ENCODE measurements at places on chromosomes 16 and 17. TPM values are rescaled to one million over a fixed set of nuclear protein-coding genes. Genes with fewer than 3 reads are reported as not detected.

DNA sequence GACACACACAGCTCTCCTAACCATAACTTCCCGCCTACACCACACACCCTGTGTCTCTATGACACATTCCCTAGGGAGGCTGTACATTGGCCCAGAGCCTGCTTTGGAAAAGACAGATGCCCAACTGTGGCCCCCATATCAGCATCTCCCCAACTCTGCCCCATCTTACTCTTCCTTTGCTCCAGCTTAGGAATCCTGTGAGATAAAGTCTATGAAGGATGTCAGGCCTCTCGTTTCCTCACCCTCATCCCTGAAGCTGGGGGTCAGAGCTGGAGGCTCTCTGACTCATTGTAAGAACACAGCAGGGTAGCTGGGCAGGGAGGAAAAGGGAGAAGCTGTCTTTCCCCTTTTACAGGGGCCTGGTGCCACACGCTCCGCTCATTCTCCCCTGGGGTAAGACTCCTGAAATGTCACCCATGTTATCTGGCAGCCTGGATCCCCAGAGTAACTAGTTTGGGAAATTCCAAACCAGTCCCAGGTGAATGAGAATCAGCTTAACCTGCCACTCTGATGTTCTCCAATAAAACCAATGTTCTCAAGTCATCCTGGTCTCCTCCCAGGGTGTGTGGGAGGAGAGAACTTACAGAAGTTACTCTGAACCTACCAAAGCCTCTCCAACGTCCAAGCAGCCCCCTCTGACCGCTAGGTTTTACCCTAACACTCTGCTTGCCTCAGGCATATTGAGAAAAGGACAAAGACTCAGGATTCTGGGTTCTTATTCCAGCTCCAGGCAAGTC, 2.8 kb downstream of the RAPGEFL1 start:
- no peaks in the 10 kb centered on the region for H3K27me3 ChIP-seq
- H3K27ac ChIP-seq = no peak overlapping the region
- no peak overlapping the region for H3K4me3 ChIP-seq

DNA sequence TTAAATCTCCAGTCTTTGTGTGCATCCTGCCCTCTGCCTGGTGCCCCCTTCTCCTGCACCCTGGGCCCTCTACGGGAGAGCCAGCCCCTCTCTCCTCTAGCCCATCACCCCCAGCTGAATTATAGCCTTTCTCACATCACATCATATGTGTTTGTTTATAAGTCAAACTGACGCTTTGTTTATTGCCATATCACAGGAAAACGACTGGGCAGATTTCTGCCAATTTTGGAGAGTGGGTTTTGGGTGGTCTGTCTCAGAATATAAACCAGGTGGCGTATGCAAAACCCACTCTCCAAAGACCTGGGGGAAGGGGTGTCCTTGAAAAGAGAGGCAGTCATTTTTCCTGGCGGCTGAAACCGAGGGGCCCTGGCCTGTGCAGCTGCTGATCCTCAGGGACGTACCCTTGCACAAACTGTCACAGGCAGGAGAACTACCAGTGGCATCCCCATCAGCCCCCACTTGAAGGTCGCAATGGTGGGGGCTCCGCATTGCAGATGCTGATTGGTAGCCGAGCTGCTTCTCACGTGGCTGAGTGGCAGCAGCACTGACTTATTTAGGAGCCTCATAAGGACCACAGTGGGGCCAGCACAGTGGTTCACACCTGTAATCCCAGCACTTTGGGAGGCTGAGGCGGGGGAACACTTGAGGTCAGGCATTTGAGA, 34.8 kb upstream of the CDC42EP4 start:
- H3K4me1 ChIP-seq = peaks cover 8% of the 10 kb centered on the region
- H3K36me3 ChIP-seq = no peaks in the 10 kb centered on the region
- no peaks in the 10 kb centered on the region for H3K27me3 ChIP-seq
- H3K27ac ChIP-seq = peak overlapping the region; percentile 80
- H3K4me3 ChIP-seq = no peak overlapping the region

- H3K4me1 ChIP-seq = peaks cover 17% of the 10 kb centered on the region
- DNase-seq = no peak
- H3K27me3 ChIP-seq = no peaks in the 10 kb centered on the region
- H3K36me3 ChIP-seq = no peaks in the 10 kb centered on the region
- peak overlapping the region; percentile 74 for H3K27ac ChIP-seq
- no peak overlapping the region for H3K4me3 ChIP-seq
Observed at GRCh38 chr16:75088216-75088615, 28.4 kb downstream of the LDHD start.

- H3K4me3 ChIP-seq = peak overlapping the region; percentile 64
- no peaks in the 10 kb centered on the region for H3K4me1 ChIP-seq
Observed at GRCh38 chr17:63700528-63701455, 867 bp upstream of the LIMD2 start.

DNA sequence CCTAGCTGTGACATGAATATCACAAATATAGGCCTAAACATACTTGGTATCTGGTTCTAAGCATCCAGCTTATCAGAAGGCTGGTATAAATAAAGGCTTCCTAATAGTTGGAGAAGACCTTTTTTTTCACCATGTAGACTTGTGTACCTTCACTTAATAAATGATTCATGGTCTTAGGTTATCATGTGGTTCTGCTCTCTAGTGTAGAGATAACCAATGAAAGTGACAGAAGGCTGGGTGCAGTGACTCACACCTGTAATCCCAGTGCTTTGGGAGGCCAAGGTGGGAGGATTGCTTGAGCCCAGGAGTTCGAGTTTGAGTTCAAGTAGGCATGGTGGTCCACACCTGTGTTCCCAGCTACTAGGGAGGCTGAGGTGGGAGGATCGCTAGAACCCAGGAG, 3.1 kb downstream of the DDX19A start:
- H3K36me3 ChIP-seq = no peaks in the 10 kb centered on the region
- H3K27me3 ChIP-seq = no peaks in the 10 kb centered on the region
- H3K27ac ChIP-seq = no peak overlapping the region

GRCh38 chr17:79160980-79161636, 86.5 kb downstream of the ENGASE start:
- no peaks in the 10 kb centered on the region for H3K36me3 ChIP-seq
- no peaks in the 10 kb centered on the region for H3K27me3 ChIP-seq
- no peak overlapping the region for H3K27ac ChIP-seq
- no peaks in the 10 kb centered on the region for H3K4me1 ChIP-seq
- H3K4me3 ChIP-seq = no peak overlapping the region

DNA sequence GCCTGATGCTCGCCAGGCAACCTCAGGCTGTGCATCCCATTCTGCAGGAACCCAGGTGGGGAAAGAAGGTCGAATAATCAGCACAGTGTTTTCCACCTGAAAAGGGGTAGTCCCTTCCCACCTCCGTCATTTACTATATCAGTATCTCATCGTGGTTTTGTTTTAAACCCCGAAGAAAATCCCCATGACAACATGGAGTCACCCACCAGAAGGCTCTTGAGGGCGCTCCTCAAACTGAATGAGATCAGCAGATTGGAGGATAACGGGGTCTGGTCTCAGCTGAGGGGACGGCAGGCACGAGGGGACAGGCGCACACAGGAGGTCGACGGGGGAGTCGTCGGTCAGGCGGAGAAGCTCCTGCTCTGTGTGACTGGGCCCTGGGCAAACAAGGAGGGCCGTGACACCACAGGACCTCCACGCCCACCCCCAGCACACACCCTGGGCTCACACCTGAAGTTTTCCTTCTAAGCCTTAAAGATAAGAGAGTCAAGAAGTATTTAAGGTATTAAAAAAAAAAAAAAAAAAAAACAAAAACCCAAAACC, 44.2 kb downstream of the MARF1 start:
- no peak for DNase-seq
- no peak overlapping the region for H3K4me3 ChIP-seq
- H3K27me3 ChIP-seq = no peaks in the 10 kb centered on the region
- no peak overlapping the region for H3K27ac ChIP-seq
- no peaks in the 10 kb centered on the region for H3K36me3 ChIP-seq

DNA sequence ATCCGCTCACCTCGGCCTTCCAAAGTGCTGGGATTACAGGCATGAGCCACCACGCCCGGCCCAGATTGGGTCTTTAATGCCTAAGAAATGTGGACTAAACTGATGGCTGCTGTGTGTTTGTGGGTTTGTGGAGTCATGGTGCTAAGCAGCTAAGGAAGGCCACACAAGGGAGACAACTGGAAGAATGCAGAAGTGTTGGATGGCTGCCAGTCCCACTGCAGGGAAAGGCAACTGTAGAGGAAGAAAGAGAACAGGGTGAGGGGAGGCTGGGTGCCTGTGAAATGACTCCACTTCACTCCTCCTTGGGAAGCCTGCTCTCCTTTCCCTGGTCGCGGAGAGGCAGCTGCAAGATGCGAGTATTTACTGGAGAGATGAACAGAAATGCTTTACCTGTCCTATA, 23.5 kb upstream of the SIAH1 start:
- H3K27me3 ChIP-seq = no peaks in the 10 kb centered on the region
- DNase-seq = no peak
- H3K36me3 ChIP-seq = no peaks in the 10 kb centered on the region

- H3K4me1 ChIP-seq = peaks cover 9% of the 10 kb centered on the region
- DNase-seq = peak; percentile 55
- H3K27ac ChIP-seq = peak overlapping the region; percentile 49
- H3K27me3 ChIP-seq = no peaks in the 10 kb centered on the region
Observed at GRCh38 chr16:69397821-69398521, 12.2 kb upstream of the TERF2 start.

- DNase-seq = no peak
- no peak overlapping the region for H3K27ac ChIP-seq
- no peaks in the 10 kb centered on the region for H3K36me3 ChIP-seq
- H3K4me1 ChIP-seq = no peaks in the 10 kb centered on the region
- H3K27me3 ChIP-seq = no peaks in the 10 kb centered on the region
Observed at GRCh38 chr17:37671028-37671823, 28.0 kb upstream of the DDX52 start.

The HOXB13 gene
- total RNA-seq = not detected

DNA sequence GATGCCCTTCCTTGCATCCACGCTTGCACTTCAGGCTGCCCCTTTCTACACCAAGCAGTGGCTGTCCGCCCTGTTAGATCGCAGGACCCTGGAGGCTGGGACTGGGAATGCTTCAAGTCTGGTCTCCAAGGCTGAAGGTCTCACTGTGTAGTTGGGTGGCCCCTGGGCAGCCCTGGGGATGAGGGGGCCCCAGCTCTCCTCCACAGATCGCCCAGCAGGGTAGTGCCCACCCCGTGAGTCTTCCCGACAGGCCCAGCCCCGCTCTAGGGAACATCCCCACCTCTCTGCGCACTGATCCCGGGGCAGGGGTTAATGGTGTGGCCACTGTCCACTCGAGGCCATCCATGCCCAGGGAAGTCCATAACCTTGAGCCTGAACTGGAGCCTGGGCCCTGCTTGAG, 10.3 kb downstream of the ZNF213 start:
- DNase-seq = no peak
- no peak overlapping the region for H3K27ac ChIP-seq
- no peaks in the 10 kb centered on the region for H3K27me3 ChIP-seq
- H3K36me3 ChIP-seq = no peaks in the 10 kb centered on the region
- H3K4me1 ChIP-seq = no peaks in the 10 kb centered on the region
- no peak overlapping the region for H3K4me3 ChIP-seq

- H3K4me1 ChIP-seq = no peaks in the 10 kb centered on the region
- H3K27me3 ChIP-seq = no peaks in the 10 kb centered on the region
- DNase-seq = no peak
- H3K4me3 ChIP-seq = no peak overlapping the region
Observed at GRCh38 chr17:60107526-60108257, 29.0 kb upstream of the HEATR6 start.

DNA sequence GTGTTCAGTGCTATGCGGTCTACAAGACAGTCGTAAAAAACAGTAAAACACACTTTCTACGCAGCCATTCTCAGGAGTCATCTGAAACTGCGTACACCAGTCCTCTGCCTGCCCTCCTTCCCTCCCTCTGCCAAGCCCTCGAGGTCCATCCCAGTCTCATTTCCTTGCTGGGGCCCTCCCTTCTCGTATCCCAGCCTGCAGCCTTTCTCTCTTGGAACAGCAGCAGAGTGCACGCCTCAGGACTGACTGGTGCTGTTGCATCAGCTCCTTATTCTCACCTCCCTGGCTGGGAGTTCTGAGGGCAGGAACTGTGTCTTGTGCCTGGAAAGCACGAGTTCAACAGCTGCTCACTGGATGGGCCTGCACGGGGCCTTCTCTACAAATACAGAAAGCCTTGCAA, 12.5 kb downstream of the FAHD1 start:
- no peaks in the 10 kb centered on the region for H3K36me3 ChIP-seq
- no peak for DNase-seq
- H3K4me1 ChIP-seq = no peaks in the 10 kb centered on the region
- H3K27ac ChIP-seq = no peak overlapping the region
- no peak overlapping the region for H3K4me3 ChIP-seq
- no peaks in the 10 kb centered on the region for H3K27me3 ChIP-seq

GRCh38 chr17:53093391-53093790, 729.3 kb upstream of the KIF2B start:
- H3K36me3 ChIP-seq = no peaks in the 10 kb centered on the region
- no peaks in the 10 kb centered on the region for H3K4me1 ChIP-seq

The QPRT gene
- total RNA-seq = 54.3 TPM

- no peak overlapping the region for H3K4me3 ChIP-seq
- no peak for DNase-seq
- H3K27ac ChIP-seq = no peak overlapping the region
- H3K4me1 ChIP-seq = no peaks in the 10 kb centered on the region
Observed at GRCh38 chr16:87702325-87702811, 63.4 kb downstream of the KLHDC4 start.

DNA sequence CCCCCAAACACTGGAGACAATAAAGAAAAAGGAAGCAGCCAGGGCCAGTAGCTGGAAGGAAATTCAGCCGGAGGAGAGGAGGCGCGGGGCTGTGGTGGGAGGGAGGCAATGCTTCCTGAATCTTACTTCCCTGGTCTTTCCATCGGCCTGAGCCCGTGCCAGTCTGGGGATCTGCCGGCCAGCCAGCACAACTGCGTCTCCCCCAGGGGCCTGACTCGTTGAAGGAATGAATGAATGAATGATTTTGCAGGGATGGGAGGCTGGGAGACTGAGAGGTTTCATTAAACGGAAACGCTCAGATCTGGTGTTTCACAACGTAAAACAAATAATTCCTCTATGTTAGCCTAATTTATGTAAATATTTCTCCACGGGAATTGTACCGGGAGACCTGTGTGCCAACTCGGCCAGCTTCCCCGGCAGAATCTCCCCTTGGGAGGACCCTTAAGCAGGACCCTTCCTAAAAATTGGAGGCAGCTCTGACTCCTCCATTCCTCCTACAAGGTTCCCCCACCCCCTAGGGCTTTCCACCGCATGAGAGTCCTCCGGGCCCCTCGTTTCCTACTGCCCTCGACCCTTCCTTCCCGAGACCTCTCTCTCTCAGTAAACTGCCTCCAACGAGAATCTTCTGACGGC, 1.3 kb upstream of the BAIAP2 start:
- no peak for DNase-seq
- H3K27ac ChIP-seq = no peak overlapping the region
- H3K36me3 ChIP-seq = no peaks in the 10 kb centered on the region
- H3K4me1 ChIP-seq = peaks cover 3% of the 10 kb centered on the region
- H3K27me3 ChIP-seq = no peaks in the 10 kb centered on the region
